ENCODE measurements at places on chromosomes 5 and 9.

- no peak for DNase-seq
Observed at GRCh38 chr9:132877458-132877823, 643 bp downstream of the AK8 start.

DNA sequence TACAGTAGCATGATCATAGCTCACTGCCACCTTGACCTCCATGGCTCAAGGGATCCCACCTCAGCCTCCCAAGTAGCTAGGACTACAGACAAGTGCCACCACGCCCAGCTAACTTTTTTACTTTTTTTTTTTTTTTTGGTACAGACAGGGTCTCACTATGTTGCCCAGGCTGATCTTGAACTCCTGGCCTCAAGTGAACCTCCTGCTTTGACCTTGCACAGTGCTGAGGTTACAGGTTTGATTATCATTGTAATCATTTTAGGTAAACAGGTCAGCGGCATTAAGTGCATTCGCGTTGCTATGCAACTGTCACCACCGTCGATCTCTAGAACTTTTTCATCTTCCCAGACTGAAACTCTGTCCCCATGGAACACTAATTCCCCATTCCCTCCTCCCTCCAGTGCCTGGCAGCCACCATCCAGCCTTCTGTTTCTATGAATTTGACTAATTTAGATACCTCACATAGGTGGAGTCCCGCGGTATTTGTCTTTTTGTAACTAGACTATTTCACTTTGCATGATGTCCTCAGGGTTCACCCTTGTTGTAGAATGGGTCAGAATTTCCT, 5.8 kb upstream of the CARD19 start:
- DNase-seq = no peak

DNA sequence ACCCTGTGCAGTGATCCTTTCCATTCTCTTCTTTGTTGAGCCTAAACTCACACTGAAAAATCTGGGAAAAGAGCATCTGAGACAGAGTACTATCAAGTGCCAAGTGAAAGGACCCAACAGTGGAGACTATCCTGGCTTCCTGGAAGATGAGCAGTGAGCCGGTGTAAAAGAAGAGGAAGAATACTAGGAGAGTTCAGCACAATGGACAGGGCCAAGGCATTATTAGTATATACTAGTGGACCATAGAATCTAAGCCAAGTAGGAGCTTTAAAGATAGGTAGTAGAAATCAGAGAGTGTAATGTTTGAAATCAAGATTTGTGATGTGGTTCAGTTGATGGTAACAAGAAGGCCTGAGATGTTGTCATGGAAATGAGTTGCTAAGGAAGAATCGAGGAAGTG, 140.8 kb downstream of the CAMK4 start:
- DNase-seq = no peak

- DNase-seq = no peak
Observed at GRCh38 chr5:32642276-32643002, 57.1 kb downstream of the SUB1 start.

DNA sequence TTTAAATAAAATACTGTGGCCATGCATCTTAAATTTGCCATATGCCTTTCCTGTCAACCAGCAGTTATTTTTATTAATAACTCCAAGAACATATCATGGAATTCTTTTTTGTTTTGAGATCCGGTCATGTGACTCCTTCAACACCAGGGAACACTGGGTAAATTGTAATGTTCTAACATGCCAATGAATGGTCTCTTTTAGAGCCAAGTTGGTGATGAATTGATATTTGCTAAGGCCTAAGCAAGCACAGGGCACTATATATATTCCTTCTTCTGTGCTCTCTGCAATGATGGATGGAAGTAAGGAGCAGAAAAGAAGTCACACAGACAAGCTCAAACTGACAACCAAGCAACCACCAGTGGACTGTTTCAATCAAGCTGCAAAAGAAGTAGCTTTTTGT, 124.0 kb downstream of the EFNA5 start:
- no peak for DNase-seq
